CD4-positive, alpha-beta T cell treated with Interleukin-6 at 100 ng/mL for 8 hours (primary cell): ENCODE measurements at places on chromosomes 7 and 10.
A peak's percentile ranks its signal among the peaks of the same experiment; 100 is the strongest.

- no peak for DNase-seq
Measured at GRCh38 chr10:101011517-101012423, 12.2 kb downstream of the LZTS2 start.

DNA sequence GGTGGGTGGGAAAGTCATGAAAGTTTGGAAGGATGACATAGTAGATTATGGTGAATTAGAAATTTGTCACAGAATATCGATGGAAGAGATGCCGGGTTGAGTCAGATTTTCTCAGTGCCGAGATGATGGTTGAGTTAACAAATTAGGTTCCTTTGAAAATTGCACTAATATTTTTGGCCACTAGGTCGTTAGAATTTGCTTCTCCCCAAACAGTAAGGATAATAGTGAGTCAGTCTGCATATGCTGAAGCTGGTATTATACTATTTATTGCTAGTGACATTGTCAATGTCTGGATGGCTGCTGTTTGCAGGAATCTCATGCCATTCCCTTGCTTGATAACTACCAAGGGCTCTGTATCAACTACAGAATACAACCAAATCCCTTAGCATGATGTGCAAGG is 37.7 kb upstream of the MINDY3 start:
- DNase-seq, result no peak

DNA sequence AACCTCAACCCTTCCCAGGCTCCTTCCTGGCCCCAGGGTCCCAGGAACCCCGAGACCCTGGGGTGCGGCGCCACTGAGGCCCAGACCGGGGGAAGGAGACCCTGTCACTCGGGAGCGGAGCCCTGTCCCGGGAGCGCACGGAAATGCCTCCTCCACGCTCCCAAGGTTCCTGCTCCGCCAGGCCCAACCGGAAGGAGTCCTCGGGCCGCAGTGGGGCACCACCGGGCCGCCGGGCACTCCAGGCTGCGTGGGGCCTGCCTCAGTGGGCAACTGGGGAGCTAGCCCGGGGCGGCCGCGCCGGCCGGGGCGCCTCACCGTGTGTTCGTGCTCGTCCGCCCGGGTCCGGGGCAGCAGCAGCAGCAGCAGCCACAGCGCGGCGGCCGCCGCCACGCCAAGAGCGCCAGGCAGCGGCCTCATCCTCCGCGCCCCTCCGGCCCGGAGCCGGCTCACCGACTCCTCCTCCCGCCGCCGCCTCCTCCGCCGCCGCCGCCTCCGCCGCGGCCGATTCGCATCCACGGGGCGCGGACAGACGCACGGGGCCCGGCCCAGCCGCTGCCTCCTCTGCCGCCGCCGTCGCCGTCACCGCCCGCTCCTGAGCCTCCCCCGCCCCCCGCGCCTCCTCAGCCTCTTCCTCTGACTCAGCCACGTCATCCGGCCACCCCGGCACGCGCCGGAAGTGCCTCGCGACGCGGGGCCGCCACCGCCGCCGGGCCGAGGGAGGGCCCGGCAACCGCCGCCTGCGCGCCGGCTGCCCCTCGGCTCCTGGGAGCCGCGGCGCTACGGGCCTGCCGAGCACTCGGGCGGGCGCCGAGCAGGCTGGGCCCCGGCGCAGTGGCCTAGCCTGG is at the start of gene TM9SF3:
TM9SF3 (minus strand) TSS at position 594 of the 845 bp plus-strand sequence; CDS start at position 417, 177 bp downstream.
- peak; percentile 87 for DNase-seq

DNA sequence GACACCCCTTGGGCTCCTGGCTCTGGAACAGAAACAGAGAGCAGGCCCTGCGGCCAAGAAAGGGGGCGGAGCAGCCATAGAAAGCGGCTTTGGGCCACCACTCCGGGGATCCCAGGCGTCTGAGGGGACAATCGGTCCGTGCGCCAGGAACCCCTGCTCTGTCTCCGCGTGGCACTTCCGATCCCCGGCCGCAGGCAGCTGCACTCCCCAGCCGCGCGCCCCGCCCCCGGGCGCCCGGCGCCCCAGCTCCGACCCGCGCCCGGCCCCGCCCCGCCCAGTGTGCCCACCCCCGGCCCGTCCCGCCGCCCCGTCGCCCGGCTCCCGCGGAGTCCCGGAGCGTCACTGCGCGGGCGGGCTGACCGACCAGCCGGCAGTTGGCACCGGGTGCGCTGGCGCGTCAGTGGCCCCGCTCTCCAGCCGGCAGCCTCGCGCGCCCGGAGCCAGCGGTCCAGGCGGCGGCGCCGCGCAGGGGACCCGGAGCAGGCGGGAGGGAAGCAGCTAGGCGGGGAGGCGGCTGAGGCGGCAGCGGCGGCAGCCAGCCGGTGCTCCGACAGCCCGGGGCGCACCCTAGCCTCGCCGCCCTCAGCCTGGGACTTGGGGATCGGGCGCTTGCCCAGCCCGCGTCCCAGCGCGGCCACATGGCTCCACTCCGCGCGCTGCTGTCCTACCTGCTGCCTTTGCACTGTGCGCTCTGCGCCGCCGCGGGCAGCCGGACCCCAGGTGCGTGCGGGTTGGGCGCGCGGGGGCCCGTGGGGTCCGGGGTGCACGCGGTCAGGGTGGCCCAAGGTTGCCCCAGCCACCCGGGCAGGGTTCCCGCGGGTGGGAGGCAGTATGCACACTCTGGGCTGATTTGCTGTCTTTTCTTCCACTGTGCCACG is at the start of gene ADAMTS14:
ADAMTS14 (plus strand) TSS at position 342 of the 878 bp plus-strand sequence; CDS start at position 639, 297 bp downstream.
- no peak for DNase-seq

DNA sequence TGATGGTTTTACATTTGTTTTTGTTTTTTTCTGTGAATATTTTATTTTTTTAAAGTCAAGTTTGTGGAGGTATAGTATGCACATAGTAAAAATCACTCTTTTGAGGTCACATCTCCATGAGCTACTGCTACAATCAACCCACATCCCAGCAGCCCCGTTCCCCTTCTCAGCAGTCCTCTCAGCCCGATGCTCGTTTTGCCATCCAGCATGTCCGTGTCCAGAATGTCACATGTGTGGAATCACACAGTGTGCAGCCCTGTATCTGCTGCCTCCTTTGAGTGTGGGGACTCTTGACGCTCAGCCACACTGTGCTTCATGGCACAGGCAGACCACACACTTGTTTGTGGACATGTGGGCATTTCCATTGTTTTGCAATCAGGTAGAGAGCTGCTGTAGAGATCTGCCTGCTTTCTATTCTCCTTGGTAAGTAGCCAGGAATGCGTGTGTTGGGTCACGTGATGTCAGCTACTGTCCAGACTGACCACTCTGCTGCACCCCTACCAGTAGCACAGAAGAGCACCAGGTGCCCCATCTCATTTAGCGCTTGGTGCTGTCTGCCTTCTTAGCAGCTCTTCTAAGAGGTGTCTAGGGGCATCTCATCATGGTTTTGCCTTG is 71.6 kb upstream of the CAMK2B start:
- no peak for DNase-seq

- DNase-seq, result no peak
Measured at GRCh38 chr10:100501423-100501822, 18.2 kb downstream of the SEC31B start.

- DNase-seq, result no peak
Measured at GRCh38 chr7:144035385-144035784, 13.4 kb upstream of the OR2A5 start.
